ENCODE measurements at places on chromosomes 3 and 15. TPM values are rescaled to one million over a fixed set of nuclear protein-coding genes. Genes with fewer than 3 reads are reported as not detected.
A peak's percentile ranks its signal among the peaks of the same experiment; 100 is the strongest.

- no peak for DNase-seq
These were observed 1310.2 kb downstream of the SI start for GRCh38 chr3:163768048-163768447.

- DNase-seq, result no peak
These were observed 25.8 kb upstream of the ST3GAL6 start for GRCh38 chr3:98737301-98737700.

- DNase-seq, result peak; percentile 98
These were observed 42.0 kb downstream of the WWTR1 start for GRCh38 chr3:149615731-149616221.

- no peak for DNase-seq
These were observed 295.5 kb downstream of the PLOD2 start for GRCh38 chr3:145865399-145866018.

DNA sequence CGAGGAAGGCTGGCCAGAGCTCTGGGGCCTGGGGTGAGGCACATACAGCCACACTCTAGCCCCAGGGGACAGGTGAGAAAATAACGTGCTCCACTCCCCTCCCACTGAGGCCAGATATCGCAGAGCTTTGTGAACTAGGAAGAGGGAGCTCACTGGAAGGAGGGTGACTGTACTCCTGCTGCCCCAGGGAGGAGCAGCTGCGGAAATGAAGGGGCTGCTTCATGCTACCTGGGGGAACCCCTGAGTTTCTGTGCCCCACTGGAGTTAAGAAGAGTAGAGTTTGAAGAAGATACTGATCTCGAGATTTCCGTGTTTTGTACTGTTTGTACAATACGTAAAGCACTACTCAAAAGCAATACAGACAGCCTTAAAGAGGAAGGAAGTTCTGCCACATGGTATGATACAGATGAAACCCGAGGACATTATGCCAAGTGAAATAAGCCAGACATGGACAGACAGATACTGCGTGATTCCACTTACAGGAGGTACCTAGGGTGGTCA lies 44.6 kb downstream of the CMTM6 start:
- peak; percentile 29 for DNase-seq

- DNase-seq, result no peak
These were observed 21.6 kb upstream of the PLXNA1 start for GRCh38 chr3:126961191-126961790.

DNA sequence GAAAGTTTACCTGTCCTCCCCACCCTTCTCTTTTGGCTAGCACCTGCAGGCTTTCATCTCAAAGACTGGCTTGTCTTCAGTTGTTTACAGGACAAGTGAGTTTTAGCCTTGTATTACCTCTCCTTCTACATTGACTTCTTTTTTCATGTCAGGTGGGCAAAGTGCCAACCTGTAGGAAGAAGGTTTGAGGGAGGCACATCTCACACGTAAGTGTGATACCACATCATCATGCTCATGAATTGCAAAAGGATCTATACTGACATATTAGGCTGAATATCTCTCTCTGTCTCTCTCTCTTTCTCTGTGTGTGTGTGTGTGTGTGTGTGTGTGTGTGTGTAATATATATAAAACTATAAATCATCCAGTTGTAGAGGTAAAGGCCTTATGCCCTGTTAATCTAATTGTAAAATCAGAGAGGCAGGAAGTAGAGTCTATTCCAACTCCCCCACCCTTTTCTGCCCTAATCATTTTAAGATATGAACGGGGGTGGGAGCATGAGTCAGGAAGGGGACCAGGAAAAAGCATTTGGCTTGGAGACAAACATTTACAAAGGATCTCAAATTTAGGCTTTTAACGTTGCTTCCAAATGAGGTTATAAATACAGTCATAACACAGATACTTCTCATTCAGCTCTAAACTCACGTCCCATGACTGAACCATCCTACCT lies 107.0 kb upstream of the PFN2 start:
- DNase-seq, result no peak

DNA sequence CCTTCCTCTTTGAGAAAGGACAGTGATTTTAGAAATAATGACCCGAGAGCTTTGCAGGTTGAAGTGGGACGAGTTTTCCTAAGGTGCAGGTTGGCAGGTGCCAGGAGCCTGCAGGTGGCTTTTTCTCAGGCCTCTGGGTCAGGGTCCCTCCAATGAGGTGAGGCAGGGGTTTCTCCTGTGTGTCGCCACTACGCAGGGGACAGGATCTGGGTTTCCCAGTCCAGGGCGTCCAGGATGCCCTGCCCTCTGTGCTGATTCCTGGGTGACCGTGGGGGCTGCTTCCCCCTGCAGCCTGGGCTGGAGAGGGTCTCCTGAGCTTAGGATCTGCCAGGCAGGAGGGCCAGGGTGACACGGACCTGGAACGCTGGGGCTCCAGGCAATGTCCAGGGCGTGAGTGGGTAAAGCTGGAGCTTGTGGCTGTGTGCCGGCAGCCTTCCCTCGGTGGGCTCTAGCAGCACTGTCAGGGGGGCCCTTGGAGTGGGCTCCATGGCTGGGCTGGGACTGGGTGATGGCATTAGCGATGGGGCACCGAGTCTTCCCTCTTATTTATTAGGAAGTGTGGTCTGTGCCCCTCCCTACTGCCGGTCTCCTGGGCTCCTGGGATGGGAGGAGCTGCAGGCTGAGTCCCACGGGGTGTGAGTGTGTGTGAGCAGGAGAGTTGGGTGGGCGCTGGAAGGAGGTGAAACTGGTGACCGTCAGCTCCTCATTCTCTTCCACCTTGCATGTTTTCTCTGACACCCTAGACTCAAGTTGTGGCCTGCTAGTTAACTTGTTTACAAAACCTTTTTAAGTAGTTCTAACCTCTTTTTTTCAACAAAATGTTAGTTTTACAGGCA lies 1.8 kb downstream of the APBA2 start:
- DNase-seq, result no peak

GRCh38 chr3:53377794-53378193 lies 30.5 kb upstream of the DCP1A start:
- DNase-seq, result no peak

GRCh38 chr3:64922213-64922612 lies 234.4 kb upstream of the ADAMTS9 start:
- DNase-seq, result peak; percentile 23

DNA sequence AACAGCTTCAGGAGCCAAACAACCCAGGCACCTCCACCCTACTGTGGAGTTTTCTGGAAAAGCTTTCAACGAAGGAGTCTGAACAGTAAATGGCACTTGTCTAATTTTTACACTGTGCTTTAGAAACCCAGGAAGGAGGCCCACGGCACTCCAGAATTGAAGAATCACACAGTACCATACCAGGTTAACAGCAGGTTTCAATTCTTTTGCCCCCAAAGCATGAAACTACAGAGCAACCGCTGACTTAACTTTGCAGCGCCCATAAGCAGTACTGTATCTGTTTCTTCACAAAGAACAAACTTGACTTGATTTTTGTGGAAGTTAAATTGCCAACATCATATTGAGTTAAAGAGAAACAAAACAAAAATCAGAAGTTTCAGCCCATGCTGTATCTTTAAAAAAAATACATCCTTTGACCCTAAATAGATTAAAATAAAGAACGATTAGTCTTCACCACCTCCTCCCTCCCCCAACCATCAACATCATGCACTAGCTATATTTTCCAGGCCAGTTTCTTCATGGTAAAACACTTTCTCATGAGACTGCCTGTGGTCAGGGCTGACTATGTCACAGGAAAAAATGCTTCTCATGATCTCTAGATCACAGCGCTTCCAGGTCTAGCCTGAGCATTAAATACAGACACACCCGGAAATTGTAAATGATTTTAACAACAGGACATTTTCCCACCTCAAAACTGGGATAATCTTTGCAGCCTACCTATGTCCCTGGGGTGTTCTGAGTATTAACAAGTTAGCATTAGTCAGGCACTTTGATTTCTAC lies 456.3 kb downstream of the FOXP1 start:
- DNase-seq, result peak; percentile 80

- no peak for DNase-seq
These were observed 3.9 kb downstream of the MKRN3 start for GRCh38 chr15:23569151-23569925.

GRCh38 chr3:140403608-140404007 lies 274.3 kb upstream of the TRIM42 start:
- DNase-seq, result no peak

- no peak for DNase-seq
These were observed 183.4 kb upstream of the TOPAZ1 start for GRCh38 chr3:44058022-44058867.

DNA sequence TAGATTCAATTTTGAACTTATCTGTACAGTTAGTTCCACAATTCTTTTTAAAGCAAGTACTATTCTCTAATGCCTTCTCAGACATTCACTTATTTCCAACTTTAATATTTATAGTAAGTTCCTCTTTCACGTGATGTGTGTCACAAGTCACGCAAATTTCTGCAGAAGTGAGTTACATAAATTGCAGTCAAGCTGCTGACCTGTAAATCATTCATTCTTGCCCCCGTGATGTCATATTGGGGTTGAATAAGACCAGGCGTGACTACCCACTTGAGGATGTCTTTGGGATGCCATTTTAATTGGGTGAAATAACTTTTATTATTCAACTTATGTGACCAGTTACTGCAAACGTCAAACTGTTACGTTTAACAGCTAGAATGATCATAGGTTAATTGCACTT lies 15.1 kb downstream of the PPARG start:
- no peak for DNase-seq

DNA sequence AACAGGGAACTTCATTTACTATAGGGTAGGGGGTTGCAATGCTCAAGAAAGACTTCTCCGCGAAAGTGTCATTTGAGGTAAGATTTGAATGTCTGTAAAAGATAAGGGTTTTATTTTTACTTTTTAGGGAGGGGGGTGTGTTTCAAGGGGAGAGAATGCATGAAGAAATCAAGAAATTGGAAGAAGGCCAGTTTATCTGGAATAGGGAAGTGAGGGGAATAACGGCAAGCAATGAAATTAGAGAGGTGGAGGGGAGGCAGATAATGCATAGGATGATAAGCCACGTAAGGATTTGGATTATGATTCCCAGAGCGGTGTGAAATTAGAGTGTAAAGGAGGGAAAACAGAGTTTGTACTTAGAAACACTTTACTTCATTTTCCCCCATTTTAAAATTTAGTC lies 63.0 kb upstream of the MB21D2 start:
- DNase-seq, result no peak

DNA sequence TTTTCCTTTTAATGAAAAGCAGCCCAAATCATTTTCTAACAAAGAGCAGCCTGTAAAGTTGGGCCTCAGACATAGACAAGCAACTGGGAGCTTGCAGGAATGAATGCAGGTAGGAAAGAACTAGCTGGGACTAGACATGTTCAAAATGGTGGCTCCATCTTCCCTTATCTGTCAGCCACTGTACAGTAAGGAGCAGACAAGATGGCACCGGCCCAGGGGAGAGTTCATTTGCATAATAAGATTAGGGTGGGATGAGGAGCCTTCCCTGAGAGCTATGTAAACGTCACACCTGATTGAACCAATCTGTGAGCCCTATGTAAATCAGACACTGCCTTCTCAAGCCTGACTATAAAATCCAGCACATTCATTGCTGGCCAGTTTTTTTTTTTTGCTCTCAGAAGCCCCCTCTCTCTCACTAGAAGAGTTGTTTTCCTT lies 59.7 kb upstream of the GK5 start:
- DNase-seq, result no peak

- DNase-seq, result no peak
These were observed 130.8 kb upstream of the SLC2A2 start for GRCh38 chr3:171157286-171157685.

DNA sequence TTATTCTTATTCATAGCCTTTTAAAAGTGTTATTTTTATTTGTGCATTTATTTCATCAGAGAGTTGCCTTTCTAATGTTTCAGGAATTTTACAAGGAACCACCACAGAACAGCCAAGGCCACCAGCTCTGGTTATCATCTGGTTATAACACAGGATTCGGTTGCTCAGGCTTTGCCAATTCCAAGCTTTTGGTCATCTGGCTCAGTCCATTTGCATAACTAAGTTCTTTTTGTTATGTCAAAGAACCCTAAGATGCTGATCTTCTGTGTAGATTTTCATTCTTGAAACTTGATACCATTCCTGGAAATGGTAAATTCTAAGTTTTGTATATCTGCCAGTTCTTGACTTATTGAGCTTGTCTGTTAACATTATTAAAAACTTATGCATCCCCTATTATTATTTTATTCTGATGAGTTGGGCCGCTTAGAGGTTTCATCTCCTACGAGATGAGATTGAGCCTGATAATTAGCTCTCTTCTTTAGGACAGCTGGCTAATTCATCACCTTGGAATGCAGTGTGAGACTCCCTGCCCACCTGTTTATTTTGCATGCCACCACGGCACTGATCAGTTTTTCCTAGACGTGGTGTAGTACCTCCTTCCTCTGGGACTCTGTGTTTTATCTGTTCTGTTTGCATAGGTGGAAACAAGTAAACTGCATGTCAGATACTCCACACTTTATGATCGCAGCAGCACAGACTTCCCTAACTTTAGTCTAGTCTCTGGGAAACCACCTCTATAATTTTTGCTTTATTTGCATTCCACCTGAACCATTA lies 264.8 kb downstream of the SLCO3A1 start:
- DNase-seq, result no peak

DNA sequence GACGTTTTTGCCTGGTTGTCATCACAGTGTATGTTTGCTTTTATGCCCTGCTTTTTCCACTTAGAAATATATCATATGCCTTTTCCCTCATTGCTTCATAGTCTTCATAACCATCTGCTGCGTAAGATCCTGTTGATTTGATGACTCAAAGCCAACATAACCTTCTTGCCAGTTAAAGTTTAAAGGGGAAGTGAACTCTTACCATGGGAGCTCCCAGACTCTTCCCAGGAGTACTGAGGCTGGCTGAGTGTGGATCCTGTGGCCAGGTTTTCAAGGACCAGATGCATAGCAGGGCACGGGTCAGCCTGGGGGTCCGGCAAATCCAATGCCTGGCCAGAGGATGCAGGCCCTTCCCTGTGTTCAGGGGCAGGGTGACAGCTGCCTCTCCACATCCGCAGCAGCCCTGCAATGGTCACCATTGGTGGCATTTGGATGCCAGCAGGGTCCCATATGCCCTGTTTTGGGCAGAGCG lies 42.0 kb upstream of the SACM1L start:
- DNase-seq, result peak; percentile 94

DNA sequence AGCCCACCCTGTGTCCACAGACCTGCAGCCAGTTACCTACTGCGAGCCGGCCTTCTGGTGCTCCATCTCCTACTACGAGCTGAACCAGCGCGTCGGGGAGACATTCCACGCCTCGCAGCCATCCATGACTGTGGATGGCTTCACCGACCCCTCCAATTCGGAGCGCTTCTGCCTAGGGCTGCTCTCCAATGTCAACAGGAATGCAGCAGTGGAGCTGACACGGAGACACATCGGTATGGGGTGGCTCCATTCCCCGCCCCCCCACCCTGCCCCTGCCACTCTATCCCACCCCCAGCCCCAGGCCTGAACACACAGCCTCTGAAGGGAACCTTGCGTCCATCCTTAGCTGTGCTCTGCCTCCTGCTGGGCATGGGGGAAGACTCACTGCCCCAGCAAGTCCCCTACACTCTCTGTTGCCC lies 73.2 kb downstream of the AAGAB start:
- no peak for DNase-seq

ITIH4 gene
- total RNA-seq, result 0.39 TPM

TRAK1 gene
- total RNA-seq, result 35.0 TPM

MKRN3 gene
- total RNA-seq, result not detected

CRELD1 gene
- 33.5 TPM for total RNA-seq

CPNE9 gene
- not detected for total RNA-seq

ACP3 gene
- total RNA-seq, result not detected

NANOGP8 gene
- not detected for total RNA-seq

IL12A gene
- total RNA-seq, result not detected

All from dermis microvascular lymphatic vessel endothelial cell (primary cell).